ENCODE measurements at places on chromosomes 5 and 9.

GRCh38 chr5:44652674-44653073, 156.1 kb upstream of the MRPS30 start:
- DNase-seq: no peak

DNA sequence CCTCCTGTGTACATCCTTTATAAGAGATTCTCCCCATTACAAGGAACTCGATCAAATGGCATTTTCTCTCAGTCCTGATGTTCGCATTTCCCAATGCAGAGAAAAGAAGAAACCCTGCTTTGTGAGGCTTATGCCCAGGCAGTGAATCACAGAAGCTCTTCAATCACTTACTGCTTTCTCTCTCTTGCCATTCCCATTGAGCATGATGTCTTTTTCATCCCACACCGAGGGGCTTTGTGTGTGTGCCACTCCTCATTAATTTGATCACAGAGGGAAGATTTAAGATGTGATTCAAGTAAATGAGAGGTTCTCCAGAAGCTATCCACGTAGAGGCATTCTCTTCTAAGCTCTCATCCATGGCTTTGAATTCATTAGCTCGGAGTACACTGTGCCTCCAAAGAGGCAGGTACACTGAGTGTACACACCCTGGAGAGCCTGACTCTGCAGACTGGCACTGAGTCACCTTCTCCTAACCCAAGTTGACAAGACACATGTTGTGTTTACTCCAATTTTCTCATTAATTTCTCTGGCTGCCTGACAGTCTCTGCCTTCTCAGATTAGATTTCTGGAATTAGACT, 45.4 kb downstream of the MFAP3 start:
- no peak for DNase-seq

DNA sequence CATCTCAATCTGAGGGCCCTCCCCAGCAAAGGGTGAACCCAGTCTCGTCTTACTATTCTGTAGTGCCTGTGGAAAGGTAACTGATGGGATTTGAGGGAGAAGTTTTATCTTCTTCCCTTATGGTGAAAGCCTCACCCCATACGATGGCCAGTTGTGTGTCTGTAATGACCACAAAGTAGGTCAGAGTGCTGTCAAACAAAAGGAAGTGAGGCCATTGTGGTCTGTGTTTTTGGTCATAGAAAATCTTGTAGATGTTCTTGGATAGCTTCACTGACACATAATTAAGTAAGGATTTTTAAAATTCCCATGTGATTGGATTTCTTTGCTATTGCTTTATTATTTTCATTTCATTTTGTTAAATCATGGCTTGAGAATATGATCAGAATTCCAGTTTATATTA, 505.1 kb upstream of the KLF4 start:
- no peak for DNase-seq

DNA sequence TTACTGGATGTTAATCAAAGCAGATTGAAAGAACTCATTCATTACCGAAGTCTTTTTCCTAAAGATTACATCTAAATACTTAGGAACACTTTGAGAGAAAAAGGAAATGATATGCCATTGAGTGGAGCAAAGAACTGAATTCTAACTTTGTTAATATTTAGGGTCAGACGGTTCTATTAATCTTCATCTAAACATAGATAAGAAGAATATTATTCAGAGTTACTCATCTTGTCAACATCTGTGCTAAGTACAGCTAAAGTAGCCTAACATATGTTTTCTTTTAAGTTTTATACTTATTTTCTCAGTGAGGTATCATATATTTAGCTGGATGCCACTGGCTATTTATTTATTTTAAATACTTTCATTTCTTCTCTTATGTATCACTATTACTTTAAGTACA, 1763.7 kb downstream of the EFNA5 start:
- no peak for DNase-seq

GRCh38 chr5:169374761-169375160, 73.8 kb upstream of the SLIT3 start:
- DNase-seq: no peak

DNA sequence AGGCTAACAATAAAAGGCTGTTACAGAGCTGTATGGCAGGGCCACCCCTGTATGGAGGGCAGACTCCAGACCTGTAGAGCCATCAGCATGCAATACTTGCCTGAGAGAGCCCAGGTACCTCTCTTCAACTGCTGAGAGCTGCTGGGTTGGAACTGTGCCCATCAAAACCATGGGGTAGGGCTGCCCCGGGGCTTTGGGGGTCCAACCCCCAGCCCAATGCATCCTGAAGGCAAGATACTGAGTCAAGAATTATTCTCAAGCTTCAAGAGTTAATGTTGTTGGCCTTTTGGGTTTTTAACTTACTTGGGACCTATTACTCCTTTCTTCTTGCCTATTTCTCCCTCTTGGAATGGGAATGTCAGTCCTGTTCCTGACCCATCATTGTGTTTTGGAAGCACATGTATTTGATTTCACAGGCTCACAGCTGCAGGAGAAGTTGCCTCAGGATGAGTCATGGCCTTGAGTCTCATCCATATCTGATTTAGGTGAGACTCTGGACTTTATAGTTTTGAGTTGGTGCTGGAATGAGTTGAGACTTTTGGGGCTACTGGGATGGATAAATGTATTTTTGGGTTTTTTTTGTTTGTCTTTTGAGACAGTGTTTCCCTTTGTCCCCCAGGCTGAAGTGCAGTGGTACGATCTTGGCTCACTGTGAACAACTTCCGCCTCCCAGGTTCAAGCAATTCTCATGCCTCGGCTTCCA, 21.0 kb upstream of the CDK7 start:
- no peak for DNase-seq

- DNase-seq: no peak
These were observed 518 bp downstream of the ERBIN start for GRCh38 chr5:65926893-65927292.

DNA sequence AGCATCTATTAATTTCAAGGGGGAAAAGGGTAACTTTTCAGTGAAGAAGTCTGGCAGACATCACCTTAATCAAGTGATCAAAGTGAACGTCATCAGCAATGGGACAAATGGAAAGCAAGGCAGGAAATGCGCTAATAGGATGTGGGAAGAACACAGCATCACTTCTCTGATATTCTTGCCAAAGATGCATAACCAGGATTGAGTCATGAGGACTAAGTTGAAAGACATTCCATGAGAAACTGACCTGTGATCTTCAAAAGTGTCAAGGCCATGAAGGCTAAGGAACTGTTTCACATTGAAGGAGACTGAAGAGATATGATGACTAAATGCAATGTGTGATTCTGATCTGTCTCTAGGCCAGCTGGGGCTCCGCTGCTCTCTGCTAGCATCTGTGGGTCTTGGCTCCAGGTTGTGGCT, 92.9 kb downstream of the NDFIP1 start:
- no peak for DNase-seq

DNA sequence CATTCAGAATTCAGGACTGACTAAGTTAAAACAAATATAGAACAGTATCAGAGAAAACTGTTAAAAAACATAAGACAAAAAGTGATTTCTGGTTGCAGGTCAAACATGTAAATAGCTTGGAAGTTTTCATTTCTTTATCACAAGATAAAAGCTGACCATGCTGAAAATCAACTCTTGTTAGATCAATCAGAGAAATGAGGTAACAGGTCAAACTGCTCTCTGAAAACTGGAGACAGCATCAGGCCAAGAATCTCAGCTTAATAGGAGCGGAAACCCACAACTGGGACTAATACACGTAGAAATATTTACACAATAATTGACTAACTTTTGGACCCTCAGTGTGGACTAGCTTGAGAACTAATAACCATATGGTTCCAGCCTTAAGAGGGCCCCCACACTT, 1012.8 kb upstream of the EDIL3 start:
- no peak for DNase-seq

GRCh38 chr5:33888587-33888986, 3.2 kb downstream of the ADAMTS12 start:
- no peak for DNase-seq

DNA sequence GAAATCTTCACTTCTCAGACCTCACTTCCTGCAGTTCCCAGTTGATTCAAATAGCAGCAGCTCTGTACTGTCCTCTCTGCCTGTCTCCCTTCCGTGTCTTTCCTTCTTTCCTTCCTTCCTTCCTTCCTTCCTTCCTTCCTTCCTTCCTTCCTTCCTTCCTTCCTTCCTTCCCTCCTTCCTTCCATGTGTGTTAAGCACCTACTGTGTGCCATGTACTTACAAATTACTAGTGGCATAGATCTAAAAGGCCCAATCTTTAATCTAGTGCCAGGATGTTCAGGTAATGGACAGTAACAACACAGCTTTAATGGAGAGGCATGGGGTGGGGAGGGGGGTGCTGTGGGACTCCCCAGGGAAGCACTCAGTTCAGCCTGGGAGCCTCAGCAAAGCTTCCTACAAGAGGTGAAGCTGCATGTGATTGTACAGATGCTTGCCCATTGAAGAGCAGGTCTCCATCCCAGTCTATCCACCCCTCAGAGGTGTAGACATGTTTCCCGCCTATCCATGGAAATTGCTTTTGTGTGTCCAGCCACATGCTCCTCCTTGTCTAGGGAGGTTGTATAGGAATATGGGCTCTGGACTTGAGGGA, 106.0 kb downstream of the RGS3 start:
- no peak for DNase-seq

GRCh38 chr9:107639426-107639825, 149.9 kb upstream of the KLF4 start:
- DNase-seq: no peak

GRCh38 chr9:74948937-74949336, 3.8 kb downstream of the C9orf40 start:
- no peak for DNase-seq

GRCh38 chr9:122131401-122132001, 28.1 kb downstream of the NDUFA8 start:
- peak; percentile 79 for DNase-seq

- no peak for DNase-seq
These were observed 1095.2 kb upstream of the EDIL3 start for GRCh38 chr5:85479849-85480248.

- no peak for DNase-seq
These were observed 57.7 kb upstream of the RNU6ATAC start for GRCh38 chr9:134222018-134222573.

GRCh38 chr5:87094347-87094746, 173.3 kb upstream of the RASA1 start:
- no peak for DNase-seq

DNA sequence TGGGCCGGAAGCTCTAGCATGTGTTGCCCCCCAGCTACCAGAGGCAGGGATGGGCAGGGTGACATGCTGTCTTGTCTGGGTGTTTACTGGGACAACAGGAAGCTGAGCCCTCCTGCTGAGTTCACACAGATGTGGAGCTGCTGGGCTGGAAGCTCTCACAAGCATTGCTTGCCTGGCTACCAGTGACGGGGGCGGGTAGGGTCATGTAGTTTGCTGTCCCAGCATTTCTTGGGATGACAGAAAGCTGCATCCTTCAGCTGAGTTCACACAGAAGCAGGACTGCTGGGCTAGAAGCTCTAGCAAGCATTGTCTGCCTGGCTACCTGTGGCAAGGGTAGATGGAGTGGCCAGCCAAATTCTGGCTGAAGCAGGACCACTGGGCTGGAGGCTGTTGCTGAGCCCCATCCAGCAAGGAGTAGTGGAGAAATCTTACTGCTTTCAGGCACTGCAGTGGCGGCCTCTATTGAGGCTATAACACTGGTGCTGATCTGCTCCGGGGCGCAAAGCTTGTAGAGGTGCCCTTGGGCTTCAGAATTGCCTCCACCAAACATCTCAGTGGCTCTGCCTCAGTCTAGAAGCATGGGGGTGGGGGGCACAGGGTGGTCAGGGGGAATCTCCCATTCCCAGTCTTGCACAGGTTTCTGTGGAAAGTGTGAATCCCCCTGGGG, 25.1 kb downstream of the POLK start:
- peak; percentile 8 for DNase-seq

DNA sequence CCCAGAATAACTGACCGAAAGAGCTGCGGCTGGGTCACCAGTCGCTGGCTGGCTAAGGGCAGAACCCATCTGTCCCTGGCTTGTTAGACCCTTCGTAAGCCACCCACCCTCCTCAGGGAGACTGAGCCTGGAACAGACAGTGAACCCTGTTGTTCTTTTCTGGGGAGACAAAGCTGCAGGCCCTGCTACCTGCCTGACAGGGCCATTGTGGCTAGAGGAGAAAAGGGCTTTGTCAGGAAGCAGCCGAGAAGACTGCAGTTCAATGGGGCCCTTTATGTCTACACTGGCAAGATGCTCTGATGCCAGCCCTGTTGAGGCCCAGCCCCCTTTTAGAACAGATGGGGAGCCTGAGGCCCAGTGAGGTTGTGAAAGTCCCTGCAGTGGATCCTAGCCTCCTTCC, 3.7 kb upstream of the NIPAL4 start:
- DNase-seq: no peak

GRCh38 chr5:179730852-179731251, 1.8 kb upstream of the MAML1 start:
- no peak for DNase-seq

GRCh38 chr9:110088099-110088498, 119.9 kb downstream of the C9orf152 start:
- DNase-seq: no peak

DNA sequence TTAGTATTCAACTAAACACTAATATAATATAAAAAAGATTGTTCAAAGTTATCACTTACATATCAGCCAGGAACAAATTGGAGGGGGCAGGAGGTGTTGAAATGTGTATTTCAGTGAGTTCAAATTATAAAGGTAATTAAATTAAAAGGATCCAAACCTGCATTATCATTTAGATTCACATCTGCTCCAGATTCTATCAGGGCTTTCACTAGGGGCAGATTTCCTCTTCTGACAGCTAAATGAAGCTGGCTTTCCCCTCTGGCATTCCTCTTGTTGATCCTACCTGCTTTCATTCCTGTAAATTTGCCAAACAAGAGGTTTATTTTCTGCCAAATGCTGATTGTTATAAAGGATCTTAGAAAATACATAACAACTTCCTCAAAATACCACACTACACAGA, 86.3 kb upstream of the GCNT4 start:
- peak; percentile 24 for DNase-seq

DNA sequence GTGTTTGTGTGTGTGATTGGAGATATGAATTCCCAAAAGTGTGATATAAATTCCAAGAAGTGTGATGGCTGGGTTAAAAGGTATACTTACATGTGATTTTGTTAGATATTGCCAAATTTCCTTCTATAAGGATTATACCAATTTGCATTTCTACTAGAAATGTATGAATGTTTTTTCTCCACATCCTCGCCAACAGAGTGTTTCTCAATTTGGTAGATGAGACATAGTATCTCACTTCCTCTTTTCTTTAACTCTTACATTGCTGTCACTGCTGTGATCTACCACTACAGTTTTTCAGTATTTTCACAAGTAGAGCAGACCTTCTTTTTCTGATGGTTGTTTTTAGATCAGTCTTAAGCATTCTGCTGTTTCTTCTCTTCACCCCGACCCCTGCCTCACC, 111.3 kb downstream of the FER start:
- no peak for DNase-seq

- DNase-seq: peak; percentile 43
These were observed 407.7 kb downstream of the SPOCK1 start for GRCh38 chr5:137091472-137091871.

- DNase-seq: no peak
These were observed 11.1 kb upstream of the S100Z start for GRCh38 chr5:76838481-76839261.
